ENCODE measurements at places on chromosomes 5 and 9.

- no peak for DNase-seq
- no peaks in the 10 kb centered on the region for H3K4me1 ChIP-seq
- H3K36me3 ChIP-seq, result no peaks in the 10 kb centered on the region
- H3K27ac ChIP-seq, result no peak overlapping the region
- no peaks in the 10 kb centered on the region for H3K27me3 ChIP-seq
Measured at GRCh38 chr9:101860920-101861319, 122.5 kb upstream of the GRIN3A start.

DNA sequence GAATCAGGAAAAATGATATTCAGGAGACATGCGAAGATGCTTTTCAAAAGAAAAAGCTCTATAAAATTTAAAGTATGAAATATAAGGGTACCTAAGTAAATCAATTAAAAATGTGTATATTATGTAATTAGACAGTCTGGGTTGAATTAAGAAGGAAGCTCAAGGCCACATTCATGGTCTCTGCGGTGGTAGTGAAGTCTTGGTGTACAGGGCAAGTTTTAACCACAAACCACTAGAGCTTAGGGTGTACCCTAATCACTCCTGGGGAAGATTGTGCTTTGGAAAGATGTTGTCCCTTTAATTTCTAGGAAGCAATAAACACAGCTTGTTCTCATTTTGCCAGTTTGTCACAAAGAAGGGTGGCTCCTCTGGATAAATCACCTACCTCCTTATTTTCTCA is 287.2 kb upstream of the ZNF608 start:
- H3K4me3 ChIP-seq, result no peak overlapping the region
- H3K27ac ChIP-seq, result no peak overlapping the region
- H3K27me3 ChIP-seq, result peaks cover 4% of the 10 kb centered on the region
- no peaks in the 10 kb centered on the region for H3K36me3 ChIP-seq

GRCh38 chr9:114153761-114154599 is 1.4 kb upstream of the COL27A1 start:
- H3K27ac ChIP-seq, result no peak overlapping the region
- DNase-seq, result no peak
- H3K27me3 ChIP-seq, result peaks cover 56% of the 10 kb centered on the region
- H3K4me1 ChIP-seq, result peaks cover 24% of the 10 kb centered on the region

- no peak overlapping the region for H3K4me3 ChIP-seq
- peaks cover 1% of the 10 kb centered on the region for H3K4me1 ChIP-seq
- no peaks in the 10 kb centered on the region for H3K36me3 ChIP-seq
- H3K27ac ChIP-seq, result no peak overlapping the region
- no peak for DNase-seq
Measured at GRCh38 chr9:94140791-94141790, 56.8 kb downstream of the PTPDC1 start.

- no peaks in the 10 kb centered on the region for H3K4me1 ChIP-seq
- no peak for DNase-seq
- H3K27ac ChIP-seq, result no peak overlapping the region
- no peaks in the 10 kb centered on the region for H3K36me3 ChIP-seq
- H3K27me3 ChIP-seq, result no peaks in the 10 kb centered on the region
Measured at GRCh38 chr5:162392336-162392735, 324.8 kb downstream of the GABRG2 start.
